ENCODE measurements at places on chromosomes 12 and 14. TPM values are rescaled to one million over a fixed set of nuclear protein-coding genes. Genes with fewer than 3 reads are reported as not detected.

Gene SSPN
- total RNA-seq, result not detected

Gene TAS2R19
- 3.9 TPM for total RNA-seq

Gene NEK9
- 66.6 TPM for total RNA-seq

Gene ACACB
- total RNA-seq, result 5.8 TPM

Gene SLC10A1
- not detected for total RNA-seq

Gene CD69
- total RNA-seq, result 111 TPM

GRCh38 chr12:76637807-76638206 lies 78.2 kb upstream of the OSBPL8 start:
- DNase-seq, result no peak

GRCh38 chr12:96493106-96493505 lies 3.7 kb downstream of the CFAP54 start:
- DNase-seq, result no peak

DNA sequence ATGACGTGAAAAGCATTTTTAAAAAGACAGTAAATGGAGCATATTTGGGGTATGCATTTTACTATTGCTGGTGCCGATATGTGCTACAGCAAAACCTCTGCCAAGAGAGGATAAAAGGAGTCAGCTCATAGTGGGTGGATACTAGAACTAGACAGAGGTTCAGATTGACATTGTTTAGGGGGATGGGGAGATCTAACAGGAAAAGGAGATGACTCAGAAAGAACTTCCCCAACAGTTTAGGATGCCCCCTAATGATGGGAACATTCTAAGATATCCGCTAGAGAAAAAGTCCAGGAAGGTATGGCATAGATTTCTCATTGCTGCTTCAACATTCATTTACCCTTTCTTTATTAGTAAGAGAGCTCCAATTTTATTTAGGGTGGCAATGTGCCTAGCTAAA lies 110.5 kb upstream of the CLEC14A start:
- no peak for DNase-seq

- DNase-seq, result peak; percentile 89
Measured at GRCh38 chr12:1592444-1593173, 1.8 kb downstream of the FBXL14 start.

DNA sequence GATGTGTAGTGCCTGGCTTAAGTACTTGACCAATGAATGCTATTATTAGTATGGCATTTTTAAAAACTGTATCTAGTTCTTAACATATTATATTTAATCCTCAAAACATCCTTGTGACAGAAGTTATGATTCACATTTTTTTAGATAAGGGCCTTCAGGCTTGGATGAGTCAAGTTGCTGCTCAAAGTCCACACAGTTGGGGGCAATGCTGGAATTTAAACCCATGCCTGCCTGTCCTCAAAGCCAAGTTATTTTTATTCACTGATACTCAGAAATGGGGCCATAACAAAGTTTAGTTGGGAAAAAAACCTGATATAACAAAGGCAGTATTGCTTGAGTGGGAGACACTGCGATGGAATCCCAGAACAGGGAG lies 50.6 kb downstream of the RFX4 start:
- DNase-seq, result no peak

- no peak for DNase-seq
Measured at GRCh38 chr14:94960285-94961001, 190.5 kb upstream of the GSC start.

- DNase-seq, result peak; percentile 83
Measured at GRCh38 chr14:72024043-72024407, 91.8 kb downstream of the RGS6 start.

DNA sequence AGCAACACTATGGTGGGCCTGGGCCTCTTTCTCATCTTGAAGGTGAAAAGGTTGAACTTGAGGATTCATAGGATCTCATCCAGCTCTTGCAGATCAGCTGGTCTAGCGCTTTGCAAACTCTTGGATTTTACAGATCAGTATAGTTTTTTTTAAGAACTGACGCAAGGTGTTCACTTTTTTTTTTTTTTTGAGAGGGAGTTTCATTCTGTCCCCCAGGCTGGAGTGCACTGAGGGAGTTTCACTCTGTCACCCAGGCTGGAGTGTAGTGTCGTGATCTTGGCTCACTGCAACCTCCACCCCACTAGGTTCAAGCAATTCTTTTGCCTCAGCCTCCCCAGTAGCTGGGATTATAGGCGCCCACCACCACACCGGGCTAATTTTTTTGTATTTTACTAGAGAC lies 20.4 kb upstream of the LGMN start:
- DNase-seq, result no peak

DNA sequence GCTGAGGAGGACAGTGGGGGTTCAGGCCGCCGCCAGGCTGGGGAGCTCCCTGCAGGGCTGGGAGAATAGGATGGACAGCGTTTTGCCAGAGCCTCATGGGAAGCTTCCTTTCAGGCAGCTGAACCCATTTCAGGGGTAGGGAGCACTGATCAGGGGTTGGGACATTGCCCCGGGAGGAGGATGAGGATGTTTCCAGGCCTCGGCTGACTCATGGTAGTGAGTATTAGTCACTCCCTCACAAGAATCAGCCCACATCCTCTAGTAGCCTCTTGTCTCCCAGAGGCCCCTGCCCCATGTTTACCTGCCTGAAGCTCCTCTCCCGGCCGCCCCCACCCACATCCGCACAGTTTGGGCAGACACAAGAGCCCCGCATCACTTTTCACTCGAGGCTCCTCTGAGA lies 89.8 kb downstream of the ZFP36L1 start:
- no peak for DNase-seq

DNA sequence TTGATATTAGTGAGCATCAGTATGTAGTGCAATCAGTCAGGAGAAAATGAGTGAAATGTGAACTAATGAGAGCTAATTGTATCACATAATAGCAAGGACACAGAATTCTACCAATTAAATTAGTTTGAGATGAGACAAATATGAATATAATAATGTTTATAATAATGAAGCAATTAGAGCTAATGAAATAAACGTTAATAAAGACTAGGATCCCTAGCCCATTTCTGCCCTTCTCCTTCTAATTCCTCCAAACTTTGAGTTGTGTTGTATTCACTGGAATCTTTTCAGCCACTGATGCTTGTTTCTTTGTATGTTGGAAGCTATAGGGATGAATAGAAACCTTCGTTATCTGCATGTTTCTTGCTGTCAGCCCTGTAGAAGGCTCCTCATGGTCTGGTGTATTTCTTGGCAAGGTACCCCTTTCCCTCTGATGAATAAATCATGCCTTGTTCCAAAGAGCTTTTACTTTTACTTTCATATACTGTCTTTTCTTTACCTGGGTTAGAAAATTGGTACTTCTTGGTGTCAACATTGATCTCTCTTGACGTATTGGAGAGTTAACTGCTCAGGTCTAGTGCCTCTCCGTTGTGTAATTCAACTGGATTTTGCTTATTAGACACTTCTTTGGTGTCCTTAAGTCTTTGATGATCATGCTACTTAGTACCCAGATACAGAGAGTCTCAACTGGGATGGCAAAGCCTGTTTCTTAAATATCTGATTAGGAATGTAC lies 154.8 kb downstream of the PTCSC3 start:
- no peak for DNase-seq

DNA sequence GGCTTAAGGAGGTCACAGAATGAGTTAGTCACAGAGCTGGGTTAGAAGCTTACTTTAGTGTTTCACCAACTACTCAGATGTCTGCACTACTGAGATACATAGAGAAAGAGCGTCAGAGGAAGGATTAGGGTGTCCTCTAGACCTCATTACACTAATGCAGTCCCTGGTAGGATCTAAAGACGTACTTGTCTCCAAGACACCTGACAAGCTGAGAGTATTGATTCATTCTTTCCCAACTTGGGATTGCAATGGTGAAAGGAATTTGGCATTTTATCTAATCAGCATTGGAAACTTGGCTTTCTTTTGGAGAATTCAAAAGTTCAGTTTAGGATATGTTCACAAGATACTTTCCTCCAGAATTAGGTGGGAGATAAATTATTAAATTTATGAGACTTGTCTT lies 402.1 kb downstream of the ZFP36L1 start:
- DNase-seq, result no peak

- no peak for DNase-seq
Measured at GRCh38 chr12:12086973-12087692, 16.4 kb downstream of the BCL2L14 start.

GRCh38 chr12:112112409-112113133 lies 4.0 kb upstream of the NAA25 start:
- no peak for DNase-seq

DNA sequence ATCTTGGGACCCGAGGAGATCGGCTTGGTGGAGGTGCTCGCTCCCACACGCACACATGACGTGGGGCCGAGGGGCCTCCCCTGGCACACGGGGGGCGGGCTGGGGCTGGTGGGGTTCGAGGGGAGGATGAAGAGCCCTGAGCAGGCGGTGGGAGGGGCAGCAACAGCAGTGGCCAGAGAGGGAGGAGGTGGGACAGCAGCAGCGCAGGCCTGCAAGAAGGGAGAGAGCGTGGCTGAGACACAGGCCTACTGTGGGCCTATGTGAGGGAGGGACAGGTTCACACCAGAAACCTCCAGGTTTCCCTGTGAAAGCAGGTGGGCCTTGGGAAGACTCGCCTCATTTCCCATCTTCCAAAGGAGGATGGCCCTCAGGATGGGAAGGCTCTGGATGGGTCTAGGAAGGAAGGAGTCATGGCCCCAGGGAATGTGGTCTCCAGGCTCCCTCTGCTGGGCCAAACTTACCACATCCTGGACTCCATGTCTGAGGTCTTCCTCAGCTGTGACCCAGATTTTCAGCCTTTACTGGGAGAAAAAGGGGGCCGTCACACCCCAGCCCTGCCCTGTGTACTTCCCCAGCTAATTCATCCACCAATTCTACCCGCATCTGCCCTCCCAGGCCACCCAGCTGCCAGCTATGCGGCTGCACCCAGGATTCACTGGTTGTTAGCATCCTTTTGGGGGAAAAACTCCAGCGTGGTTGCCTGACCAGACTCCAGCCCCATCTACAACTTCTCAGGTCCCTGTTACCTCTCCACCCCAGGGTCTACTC lies 2.8 kb downstream of the PIANP start:
- DNase-seq, result peak; percentile 74

DNA sequence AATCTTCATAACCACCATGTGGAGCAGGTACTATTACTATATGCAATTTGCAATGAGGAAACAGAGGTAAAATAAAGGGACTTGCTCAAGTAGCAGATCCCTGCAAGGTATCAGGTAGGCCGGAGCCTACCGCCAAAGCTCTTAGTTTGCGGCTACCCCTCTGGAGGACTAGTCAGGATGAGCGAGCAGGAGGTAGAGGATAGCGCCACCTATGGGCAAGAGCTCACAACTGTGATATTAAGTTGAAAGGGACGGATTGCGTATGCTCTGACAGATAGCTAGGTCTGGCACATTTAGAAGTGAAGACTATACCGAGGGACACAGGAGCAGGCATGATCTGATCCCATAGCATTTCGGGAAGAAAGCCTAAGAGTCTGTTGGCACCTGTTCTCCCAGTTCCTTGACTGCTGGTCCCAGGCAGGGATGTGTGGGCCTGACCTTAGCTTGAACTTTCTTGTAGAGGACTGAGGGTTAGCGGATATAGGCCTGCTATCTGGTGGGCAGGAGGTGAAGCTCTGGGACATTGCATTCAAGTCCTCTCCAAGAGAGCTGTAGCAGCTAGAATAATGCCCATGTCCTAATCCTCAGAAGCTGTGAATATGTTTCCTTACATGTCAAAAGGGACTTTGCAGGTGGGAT lies 48.0 kb downstream of the SLC17A8 start:
- DNase-seq, result peak; percentile 82

- DNase-seq, result peak; percentile 58
Measured at GRCh38 chr14:61034416-61035120, 53.5 kb downstream of the SLC38A6 start.

- peak; percentile 47 for DNase-seq
Measured at GRCh38 chr14:23696701-23697239, 60.6 kb downstream of the DHRS2 start.

DNA sequence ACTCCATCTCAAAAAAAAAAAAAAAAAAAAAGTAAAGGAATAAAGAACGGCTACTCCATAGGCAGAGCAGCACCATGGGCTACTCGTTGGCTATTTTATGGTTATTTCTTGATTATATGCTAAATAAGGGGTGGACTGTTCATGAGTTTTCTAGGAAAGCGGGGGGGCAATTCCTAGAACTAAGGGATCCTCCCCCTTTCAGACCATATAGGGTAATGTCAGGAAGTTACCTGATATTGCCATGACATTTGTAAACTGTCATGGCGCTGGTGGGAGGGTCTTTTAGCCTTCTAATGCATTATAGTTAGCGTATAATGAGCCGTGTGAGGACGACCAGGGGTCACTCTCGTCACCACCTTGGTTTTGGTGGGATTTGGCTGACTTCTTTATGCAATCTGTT lies 142.3 kb downstream of the GLT1D1 start:
- no peak for DNase-seq

DNA sequence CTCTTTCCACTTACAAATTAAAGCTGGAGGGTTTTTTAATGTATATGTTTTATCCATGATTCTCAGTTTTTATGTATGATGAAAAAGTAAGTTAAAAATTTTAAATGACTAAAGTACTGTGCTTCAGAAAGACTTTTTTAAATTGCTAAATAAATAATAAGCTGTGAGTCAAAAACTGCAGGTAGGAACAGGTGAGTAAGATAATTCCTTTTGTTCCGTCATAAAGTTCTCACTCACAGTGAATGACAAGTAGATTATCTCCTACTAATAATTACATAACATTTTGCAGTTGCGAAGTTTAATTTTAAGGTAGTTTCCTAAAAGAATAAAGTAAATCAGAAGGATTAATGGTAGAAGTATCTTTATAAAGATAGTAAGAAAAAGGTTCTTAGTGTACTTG lies 78.0 kb downstream of the PRKCH start:
- DNase-seq, result no peak

DNA sequence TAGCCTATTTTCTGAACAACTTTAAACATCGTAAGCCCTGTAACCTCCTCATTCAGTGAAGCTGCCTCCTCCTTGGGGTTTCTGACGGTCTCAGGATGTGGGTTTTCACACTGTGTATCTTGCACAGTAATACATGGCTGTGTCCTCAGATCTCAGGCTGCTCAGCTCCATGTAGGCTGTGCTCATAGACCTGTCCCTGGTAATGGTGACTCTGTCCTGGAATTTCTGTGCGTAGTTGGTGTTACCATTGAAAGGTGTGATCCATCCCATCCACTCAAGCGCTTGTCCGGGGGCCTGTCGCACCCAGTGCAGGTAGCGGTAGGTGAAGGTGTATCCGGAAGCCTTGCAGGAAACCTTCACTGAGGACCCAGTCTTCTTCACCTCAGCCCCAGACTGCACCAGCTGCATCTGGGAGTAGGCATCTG lies 980.5 kb downstream of the TMEM121 start:
- DNase-seq, result peak; percentile 87

DNA sequence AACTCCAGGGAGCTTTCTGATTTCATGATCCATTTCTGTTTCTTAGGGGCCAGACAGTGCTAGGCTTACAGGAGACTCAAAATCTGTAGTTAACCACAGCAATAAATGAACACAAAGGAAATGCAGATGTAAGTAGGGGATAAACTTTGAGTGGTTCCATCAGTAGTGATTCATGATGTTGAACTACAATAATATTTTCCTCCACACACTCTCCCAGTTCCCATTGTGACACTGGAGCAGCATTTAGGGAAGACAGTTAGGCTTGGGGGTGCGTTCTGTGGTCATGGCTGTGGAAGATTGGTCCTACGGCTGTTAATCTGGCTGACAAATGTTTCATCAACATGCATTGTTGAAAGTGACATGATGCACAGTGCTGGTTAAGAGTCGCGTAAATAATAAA lies 66.9 kb downstream of the HMGA2 start:
- no peak for DNase-seq
